ENCODE measurements at places on chromosomes 5 and 9. TPM values are rescaled to one million over a fixed set of nuclear protein-coding genes. Genes with fewer than 3 reads are reported as not detected.

Gene CDKN2B
- total RNA-seq = 16.2 TPM

Gene TMEFF1
- 1.9 TPM for total RNA-seq

Gene SLC45A2
- not detected for total RNA-seq

Gene TMEM252
- total RNA-seq = not detected

Gene PCDHGA10
- total RNA-seq = 8.7 TPM

Gene RPS14
- total RNA-seq = 2,904 TPM

Gene P4HA2
- total RNA-seq = 74.6 TPM

Gene SLC6A7
- total RNA-seq = not detected

Gene TRAF1
- total RNA-seq = 3.4 TPM

Gene HACD4
- total RNA-seq = 1.3 TPM

Gene FRRS1L
- 0.10 TPM for total RNA-seq

Gene ELOVL7
- total RNA-seq = 0.12 TPM

Gene JADE2
- 46.7 TPM for total RNA-seq

Gene IL5
- not detected for total RNA-seq

Gene CYLC2
- total RNA-seq = not detected

Gene CDH9
- not detected for total RNA-seq

Gene CDKN2A
- 19.5 TPM for total RNA-seq

Gene LEAP2
- 0.37 TPM for total RNA-seq

Gene IFNE
- 0.56 TPM for total RNA-seq

Gene CEP120
- 10.2 TPM for total RNA-seq

Gene FBXO10
- 5.2 TPM for total RNA-seq

Gene SPATA24
- total RNA-seq = 1.5 TPM

Gene SLF1
- 1.9 TPM for total RNA-seq

Gene PCDHAC1
- not detected for total RNA-seq

Gene ALDH1B1
- 22.5 TPM for total RNA-seq
